ENCODE measurements at places on chromosomes 2 and 18.

DNA sequence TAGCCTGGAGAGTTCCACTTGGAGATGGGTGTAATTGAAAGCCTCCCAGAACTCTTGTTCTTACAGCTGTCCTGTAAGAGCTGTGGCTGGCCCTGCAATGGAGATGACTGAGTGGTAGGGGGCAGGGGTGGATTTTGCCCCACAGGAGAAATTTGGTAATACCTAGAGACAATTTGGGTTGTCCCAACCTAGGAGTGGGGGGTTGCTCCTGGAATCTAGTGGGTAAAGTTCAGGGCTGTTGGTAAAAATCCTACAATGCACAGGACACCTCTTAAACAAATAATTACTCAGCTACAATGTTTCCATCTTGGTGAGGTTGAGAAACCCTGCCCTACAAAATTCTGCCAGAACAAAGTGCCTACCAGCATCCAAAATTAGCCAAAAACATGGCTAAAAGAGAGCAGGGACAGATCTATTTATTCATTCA, 181.1 kb upstream of the SH3BP4 start:
- no peak for DNase-seq

DNA sequence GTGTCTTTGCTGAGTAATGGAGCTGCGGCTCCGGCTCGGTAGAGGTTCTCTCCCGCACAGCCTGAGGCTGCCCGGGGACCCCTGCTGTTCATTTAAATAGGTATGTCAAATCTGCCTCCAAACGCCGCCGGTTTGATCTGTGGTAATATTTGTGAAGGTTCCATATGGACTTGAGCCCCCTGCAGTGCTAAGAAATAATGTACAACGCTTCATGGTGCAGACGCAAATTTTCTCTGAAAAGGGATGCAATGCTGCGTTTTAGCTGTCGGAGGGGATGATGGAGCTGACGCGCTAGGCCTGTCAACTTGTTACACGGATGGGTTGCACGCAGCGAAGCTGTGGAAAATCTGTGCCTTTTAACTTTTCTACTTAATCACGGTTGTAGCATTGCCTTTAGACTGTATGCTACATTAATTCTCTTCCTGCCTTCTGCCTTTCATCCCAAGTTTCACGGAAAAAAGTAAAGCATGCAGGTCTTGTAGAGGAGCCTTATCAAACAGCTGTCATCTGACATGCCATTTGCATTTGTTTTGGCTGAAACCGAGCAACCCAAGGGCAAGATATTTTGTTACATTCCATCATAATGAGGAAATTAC, 43.2 kb downstream of the MRPS9 start:
- no peak for DNase-seq

DNA sequence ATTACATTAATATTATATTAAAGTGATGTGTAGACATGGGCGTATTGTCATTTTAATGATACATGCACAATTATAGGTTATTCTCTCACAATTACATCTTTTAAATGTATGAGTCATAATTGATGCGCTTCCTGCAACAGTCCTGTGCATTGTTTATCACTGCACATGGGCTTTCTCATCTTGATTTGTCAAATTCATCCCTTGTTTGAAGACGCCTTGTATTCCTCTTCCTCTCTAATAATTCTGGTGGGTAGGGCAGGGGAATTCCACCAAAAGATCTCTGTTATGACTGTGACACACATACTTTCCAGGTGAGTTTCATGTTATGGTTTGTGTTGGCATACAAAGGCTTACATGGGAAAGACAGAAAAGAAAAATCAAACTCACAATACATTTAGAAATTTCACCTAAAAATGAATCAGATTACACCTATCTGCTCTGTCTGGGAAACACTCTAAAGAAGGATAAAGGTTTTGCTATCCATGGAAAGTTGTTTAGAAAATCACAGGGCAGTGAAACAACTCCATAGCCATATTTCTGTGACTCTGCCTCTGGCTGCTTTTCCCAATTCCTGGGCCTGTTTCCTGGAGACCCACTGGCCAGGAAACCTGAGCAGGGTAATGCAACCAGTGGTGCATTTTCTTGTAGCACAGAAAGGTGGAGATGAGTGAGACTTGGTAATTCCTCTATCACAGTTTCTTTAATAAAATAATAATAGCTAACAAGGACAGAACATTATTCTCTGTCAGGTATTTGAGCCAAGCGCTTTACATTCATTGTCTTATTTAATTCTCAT, 13.2 kb downstream of the SLC9A2 start:
- DNase-seq = no peak

DNA sequence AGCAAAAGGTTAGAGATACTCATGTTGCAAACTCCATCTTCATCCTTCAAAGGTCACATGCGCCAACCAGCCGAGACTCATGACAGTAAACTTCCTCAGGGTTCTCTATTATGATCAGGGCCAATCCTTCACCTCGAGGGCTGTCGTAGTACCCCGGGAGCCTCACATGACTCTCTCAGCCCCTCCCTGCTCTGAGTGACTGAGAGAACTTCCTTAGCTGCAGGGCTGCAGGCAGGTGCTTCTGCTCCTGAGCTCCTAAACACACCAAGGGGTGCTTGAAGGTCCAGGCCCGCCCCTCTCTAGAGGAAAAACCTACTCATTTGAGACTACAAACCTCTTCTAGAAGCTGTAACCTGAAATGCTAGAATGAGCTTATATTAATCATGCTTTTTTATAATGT, 48.2 kb downstream of the LONRF2 start:
- no peak for DNase-seq

GRCh38 chr2:143559147-143559546, 429.9 kb downstream of the ARHGAP15 start:
- DNase-seq = no peak

GRCh38 chr2:70686577-70687460, 81.2 kb downstream of the ADD2 start:
- DNase-seq = peak; percentile 7

DNA sequence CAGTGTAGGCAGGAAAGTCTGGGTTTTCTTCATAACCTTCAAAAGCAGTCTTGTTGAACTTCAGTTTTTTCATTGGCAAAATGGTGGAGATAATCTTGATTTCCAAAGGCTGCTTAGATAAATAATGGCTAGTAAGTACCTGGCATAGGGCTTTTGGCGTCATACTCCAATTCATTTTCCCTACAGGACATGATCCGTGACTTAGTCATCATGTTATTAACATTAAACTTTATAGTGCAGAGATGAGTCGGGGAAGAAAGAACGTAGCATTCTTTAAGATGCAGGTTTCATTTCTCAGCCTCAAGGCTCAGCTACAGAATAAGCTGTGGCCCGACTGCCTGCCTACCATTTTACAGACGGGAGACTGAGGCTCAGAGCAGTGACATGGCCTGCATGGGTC, 64.0 kb downstream of the RALBP1 start:
- DNase-seq = no peak

- no peak for DNase-seq
Measured at GRCh38 chr2:154370873-154371272, 327.6 kb upstream of the KCNJ3 start.

GRCh38 chr2:219210196-219210885, 3.8 kb downstream of the ZFAND2B start:
- DNase-seq = no peak

DNA sequence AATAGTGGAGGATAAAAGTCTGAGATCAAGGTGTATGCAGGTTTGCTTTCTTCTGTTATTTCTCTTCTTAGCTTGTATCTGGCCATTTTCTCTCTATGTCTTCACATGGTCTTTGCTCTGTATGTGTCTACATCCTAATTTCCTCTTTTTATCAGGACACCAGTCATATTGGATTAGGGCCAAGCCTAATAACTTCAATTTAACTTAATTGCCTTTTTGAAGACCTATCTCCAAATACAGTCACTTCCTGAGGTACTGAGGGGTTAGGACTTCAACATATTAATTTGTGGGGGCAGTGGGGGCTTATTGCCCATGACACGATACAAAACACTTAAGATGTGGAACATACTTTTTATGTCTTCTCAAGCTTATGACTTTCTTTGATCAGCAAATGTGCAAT, 632.9 kb upstream of the CELF4 start:
- DNase-seq = no peak

DNA sequence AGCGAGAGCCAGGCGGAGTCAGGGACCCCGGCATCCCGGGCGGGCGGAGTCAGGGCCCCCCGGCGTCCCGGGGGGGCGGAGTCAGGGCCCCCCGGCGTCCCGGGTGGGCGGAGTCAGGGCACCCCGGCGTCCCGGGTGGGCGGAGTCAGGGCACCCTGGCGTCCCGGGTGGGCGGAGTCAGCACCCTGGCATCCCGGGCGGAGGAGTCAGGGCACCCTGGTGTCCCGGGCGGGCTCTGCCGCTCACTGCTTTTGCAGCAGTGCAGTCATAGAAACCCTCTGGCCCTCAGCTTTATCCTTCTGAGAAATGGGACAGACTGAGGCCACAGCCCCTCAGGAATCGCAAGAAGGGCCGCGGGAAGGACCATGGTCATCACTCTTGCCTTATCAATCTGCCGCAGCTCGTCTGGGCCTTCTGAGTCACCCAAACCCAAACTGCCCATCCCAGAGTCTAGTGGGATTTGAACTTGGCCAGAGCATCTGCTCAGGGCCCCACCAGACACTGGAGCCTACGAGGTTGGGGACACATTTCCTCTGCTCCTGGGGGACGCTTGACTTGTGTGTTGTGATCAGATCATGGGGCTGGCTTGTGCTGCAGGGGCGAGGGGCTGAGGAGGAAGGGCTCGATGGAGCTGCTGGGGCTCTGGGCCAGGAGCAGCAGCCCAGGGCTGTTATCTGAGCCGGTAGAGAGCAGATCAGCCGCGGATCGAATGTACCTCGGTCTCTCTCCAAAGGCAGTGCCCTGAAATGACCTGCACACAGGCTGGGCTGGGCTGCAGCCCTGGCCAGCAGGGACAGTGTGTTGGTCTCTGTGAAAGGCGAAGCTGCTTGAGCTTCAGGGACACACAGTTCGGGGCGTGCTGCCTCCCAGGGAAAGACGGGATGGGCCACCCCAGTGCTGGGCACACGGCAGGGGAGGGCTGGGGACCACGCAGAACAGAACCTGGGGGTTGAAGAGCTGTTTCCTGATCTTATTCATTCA, 290.1 kb upstream of the HDAC4 start:
- DNase-seq = no peak

DNA sequence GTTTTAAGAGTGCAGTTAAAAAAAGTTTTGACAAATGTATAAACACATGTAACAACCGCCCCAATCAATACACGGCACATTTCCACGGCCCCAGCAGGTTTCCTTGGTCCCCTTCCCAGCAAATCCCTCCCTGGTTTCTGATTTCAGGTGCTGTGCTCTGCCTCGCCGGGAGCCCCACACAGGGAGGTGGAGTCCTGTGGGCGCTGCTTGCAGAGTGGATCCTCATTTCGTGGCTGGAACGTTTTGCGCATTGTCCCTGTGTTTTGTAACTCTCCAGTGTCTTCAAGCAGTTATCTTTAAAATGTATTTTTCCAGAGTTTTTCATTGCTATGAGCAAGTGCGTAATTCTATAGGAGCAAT, 124.8 kb downstream of the GALR1 start:
- DNase-seq = no peak

DNA sequence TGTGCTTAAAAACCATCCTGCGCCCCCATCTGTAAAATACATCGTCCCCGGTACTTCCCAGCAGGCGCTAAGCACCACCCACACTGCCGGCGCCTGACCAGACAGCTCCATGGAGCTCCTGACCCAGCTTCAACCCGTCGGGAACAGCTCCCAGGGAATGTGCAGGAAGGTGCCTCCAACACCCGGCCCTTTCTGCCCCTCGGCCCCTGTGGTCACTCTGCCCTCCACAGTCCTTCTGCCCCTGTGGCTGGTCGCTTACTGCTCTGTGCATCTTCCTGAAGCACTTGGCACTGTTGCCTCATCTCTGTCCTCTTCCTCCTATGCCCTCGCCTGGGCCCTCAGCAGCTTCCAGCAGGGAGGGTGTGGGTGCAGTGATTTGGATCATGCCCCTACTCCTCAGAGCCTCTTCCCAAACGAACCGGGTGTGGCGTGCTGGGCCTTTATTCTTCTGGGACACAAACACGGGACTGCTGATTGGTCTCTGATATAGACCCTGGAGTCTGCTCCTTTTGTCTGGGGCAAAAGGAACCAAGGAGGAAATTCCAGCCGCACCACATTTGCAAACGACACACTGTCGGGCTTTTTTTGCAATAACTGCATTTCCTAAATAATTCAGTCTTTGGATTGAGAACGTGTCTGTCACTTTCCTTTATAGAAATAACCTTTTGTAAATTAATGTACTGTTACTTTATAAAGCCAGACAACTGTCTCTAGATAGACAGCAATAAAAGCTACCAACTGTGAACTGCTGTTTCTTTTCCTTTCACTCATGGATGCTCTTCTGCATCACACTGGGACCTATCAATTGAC, 65.9 kb downstream of the ADI1 start:
- no peak for DNase-seq

- DNase-seq = no peak
Measured at GRCh38 chr2:119282996-119283511, 59.4 kb downstream of the STEAP3 start.

DNA sequence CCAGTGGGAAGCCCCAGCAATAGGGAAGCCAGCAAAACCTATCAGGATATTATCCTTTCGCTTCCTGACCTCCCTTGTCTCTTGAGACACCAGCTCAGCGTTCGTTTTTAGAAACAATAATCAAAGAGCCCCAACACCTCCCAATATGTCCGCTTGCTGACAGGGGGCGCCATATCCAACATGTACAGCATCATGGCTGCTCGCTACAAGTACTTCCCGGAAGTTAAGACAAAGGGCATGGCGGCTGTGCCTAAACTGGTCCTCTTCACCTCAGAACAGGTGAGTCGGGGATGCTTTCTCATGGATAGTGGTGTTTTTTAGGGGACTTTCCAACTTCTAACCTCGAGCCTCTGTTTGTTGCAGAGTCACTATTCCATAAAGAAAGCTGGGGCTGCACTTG, 28.7 kb downstream of the GAD1 start:
- DNase-seq = no peak

GRCh38 chr2:221289389-221289788, 282.7 kb downstream of the EPHA4 start:
- no peak for DNase-seq

DNA sequence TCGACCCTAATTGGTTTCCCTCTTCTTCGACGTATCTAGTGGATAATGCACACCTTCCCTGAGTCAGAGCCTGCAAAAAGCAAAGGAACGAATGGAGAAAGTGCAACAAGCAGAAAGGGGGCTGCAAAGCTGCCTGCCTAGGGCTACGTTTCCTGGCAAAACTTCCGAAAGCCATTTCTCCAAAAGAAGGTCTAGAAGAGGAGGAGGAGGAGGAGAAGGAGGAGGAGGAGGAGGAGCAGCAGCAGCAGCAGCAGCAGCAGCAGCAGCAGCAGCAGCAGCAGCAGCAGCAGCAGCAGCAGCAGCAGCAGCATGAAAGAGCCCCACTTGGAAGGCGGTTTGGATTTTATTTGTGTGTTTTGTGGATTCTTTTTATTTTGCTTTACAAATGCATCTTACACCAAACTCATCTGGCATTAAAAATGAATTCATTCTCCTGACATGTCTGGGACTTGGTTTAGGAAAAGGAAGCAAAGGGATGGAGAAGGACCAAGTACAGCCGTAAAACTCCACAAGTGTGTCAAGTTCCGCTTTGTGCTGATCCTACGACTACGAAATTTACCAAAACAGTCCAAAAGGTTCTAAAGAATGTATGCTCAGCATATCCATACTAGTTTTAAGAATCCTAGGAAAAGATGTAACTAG, 2.0 kb downstream of the TCF4 start:
- DNase-seq = no peak

- peak; percentile 31 for DNase-seq
Measured at GRCh38 chr2:97995026-97995733, 568 bp downstream of the TMEM131 start.

GRCh38 chr2:158460632-158461297, 4.0 kb downstream of the PKP4 start:
- no peak for DNase-seq
